AG20443 (cell line): ENCODE measurements at places on chromosomes 11 and 22.

- no peak for DNase-seq
These were observed 3.1 kb upstream of the TM7SF2 start for GRCh38 chr11:65108469-65109123.

DNA sequence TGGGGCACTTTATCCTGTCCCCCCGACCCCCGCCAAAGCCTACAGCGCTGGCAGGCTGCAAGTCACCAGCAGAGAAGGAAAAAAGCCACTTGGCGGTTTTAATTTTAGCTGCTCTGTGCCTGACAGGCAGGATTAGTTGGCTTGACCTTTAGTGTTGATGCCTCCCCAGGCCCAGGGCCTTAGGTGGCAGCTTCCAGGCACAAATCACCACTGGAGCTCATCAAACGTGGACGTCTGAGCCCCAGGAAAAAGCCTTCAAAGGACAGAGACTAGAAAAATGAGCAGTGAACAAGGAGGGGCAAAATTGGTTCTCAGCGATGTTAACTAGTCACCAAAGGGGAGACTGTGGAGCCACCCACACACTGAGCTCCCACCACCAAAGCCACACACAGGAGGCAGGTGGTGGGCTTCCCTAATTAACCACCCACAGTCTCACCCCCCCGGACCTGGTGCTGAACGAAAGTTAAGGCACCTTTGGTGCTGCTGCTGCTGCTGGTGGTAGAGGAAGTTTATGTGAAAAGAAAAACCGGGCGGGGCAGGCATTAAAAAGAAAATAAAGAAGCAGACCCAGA is 4.4 kb upstream of the PYGM start:
- no peak for DNase-seq

GRCh38 chr11:33944693-33945424 is 53.0 kb upstream of the LMO2 start:
- no peak for DNase-seq

DNA sequence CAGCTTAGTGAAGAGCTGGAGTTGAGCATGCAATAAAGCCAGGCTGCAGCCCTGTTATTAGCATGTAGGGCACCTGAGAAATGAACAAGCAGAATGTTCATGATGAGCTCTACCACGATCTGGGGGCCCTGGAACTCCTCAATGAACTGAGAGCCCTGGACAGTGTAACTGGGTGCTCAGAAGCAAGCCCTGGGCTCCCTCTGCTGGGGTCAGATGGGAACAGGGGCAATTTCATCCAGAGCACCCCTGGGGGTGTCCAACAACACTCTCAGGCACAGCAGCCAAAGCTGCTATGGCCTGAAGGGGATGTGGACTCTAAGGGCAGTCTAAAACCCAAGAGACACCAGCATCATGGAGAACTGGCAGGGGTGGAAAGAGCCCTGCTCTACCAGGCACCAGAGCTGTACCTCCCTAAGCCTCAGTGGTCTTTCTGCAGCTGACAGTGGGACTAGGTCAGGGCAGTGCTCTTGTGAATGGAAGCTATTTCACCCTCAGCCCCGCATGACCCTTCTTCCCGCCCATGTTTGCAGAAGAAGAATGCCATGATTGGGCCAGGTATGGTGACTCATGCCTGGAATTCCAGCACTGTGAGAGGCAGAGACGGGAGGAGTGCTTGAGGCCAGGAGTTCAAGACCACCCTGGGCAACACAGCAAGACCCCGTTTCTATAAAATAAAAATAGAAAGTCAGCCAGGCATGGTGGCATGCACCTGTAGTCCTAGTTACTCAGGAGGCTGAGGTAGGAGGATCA is 28.9 kb downstream of the THOC5 start:
- DNase-seq, result peak; percentile 53

- DNase-seq, result no peak
These were observed 136.3 kb upstream of the TEAD1 start for GRCh38 chr11:12537778-12538401.

DNA sequence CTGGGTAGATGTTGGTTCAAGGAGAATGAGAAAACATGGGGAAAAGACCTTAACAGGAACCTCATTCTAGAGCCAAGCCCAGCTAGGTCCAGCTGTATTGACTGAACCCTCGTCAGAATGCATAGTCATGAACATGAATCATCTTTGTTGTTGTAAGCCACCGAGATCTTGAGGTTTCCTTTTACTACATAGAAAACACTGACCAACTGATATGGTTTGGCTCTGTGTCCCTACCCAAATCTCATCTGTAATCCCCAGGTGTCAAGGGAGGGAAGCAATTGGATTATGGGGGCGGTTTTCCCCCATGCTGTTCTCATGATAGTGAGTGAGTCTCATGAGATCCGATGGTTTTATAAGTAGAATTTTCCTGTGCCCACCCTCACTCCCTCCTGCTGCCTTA is 19.4 kb upstream of the PHOX2A start:
- DNase-seq, result peak; percentile 56

- no peak for DNase-seq
These were observed 208.6 kb downstream of the LUZP2 start for GRCh38 chr11:24705474-24705873.
